ENCODE measurements at places on chromosomes 5 and 9.

DNA sequence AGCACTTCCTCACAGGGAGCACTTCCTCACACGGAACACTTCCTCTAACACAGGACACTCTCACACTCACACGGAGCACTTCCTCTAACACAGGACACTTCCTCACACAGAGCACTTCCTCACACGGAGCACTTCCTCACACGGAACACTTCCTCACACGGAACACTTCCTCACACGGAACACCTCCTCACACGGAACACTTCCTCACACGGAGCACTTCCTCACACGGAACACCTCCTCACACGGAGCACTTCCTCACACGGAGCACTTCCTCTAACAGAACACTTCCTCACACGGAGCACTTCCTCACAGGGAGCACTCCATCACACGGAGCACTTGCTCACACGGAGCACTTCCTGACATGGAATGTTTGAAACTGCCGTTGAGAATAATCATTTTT is 13.4 kb downstream of the POMT1 start:
- no peak for DNase-seq

GRCh38 chr9:1285526-1285925 is 235.4 kb downstream of the DMRT2 start:
- DNase-seq = no peak

GRCh38 chr9:2303056-2303455 is 287.9 kb downstream of the SMARCA2 start:
- no peak for DNase-seq

GRCh38 chr5:170421826-170422225 is 32.7 kb upstream of the KCNMB1 start:
- DNase-seq = no peak

DNA sequence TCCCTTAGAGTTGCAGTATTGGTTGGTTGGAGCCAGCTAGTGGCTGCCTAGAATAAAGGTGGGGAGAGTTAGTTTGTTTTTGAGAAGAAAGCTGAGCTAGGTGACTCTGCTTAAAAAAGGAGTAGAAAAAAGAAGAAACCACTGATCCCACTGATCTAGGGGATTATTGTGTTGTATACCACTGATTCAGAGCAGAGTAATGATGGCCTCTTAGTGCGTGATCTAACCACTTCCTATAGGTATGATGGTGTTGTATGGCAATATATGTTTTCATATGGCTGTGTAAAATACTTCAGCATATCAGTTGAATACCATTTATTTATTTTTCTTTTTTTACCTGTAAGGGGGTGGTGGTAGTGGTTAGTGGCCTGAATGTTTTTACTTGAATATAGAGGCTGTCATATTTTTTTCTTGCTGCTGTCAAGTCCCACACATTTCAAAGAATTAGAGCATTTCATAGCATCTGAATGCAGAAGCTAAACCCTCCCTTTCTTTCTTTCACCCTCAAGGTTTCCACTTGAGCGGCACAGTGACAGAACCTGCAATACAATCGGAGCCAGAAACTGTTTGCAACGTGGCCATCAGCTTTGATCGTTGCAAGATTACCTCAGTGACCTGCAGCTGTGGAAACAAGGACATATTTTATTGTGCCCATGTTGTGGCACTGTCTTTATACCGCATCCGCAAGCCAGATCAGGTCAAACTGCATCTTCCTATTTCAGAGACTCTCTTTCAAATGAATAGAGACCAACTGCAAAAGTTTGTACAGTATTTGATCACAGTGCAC is 140.3 kb downstream of the ZSWIM6 start:
- no peak for DNase-seq

DNA sequence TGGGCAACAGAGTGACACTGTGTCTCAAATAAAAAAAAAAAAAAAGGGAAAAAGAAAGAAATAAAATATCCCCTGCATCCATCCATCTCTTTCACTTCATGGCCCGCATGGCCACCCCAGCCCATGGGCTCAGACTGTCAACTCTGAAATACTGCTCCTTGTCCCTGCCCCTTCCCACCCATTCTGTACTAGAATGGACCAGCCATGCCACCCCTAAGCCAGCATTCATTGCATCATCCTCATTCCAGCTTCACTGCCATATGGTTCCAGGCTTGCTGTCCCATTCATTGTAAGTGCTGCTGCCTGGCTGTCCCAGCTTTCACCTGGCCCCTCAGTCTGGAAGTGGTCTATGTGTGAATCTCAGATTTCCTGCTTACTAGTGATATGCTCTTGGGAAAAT is 46.2 kb downstream of the SPRY4 start:
- DNase-seq = no peak

DNA sequence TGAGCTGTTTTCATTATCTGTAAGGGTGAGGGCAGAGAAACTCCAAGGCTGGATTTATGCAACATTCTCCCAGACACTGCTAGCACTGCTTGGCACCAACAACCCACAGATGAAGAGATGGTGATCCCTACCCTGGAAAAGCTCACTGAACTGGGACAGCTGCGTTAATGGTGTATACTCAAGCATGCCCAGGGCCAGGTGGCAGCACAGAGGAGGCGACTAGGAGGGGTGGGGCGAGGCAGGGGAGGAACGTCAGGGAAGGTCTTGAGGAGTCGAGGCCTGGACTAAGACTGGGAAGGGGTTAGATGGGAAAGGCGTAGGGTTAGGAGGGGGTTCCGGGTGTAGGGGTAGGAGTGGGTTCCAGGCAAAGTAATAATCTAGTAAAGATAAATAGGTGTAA is 73.1 kb upstream of the TBC1D9B start:
- no peak for DNase-seq

- DNase-seq = no peak
Measured at GRCh38 chr9:72155301-72155700, 6.1 kb downstream of the GDA start.

- DNase-seq = no peak
Measured at GRCh38 chr5:140725799-140726471, 25.7 kb downstream of the ZMAT2 start.

DNA sequence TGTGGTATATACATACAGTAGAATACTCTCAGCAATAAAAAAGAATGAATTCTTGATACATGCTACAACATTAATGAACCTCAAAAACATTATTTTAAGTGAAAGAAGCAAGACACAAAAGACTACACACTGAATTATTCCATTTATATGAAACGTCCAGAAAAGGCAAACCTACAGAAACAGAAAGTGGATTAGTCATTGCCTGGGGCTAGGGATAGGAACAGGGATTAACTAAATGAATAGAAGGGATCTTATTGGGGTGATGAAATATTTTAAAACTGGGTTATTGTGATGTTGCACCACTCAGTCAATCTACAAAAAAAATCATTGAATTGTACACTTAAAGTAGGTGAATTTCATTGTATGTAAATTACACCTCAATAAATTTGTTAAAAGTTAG is 326.7 kb downstream of the PIK3R1 start:
- DNase-seq = no peak

GRCh38 chr5:134053840-134054338 is 49.1 kb upstream of the VDAC1 start:
- DNase-seq = no peak

DNA sequence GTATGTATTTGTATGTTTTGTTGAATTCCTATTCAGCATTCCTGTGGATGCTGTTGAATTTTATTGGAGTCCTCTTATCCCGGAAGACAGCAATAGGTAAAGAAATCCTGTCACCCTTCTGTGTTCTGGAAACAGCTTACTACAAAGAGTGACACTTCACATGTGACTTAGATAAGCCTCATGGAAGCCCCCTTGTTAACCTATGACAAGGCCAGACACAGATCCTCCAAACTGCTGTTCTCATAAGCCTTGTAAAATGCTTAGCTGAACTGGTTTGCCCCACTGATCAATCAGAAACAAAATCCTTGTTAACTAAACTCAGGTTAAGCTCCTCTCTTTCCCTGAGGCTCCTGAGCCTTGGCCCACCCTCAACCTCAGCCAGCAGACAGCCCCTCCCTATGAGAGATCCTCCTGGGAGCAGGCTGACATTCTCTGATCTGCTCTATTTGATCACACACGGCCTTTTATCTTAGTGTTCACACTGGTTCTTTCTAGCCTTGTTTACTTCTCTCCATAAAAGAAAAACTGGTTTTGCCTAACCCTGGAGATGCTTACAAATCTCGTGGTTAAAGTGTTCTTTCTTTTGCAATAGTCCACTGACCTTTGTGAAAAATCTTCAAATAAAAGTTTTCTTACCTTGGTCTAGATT is 29.4 kb upstream of the ATP6V1G1 start:
- no peak for DNase-seq

DNA sequence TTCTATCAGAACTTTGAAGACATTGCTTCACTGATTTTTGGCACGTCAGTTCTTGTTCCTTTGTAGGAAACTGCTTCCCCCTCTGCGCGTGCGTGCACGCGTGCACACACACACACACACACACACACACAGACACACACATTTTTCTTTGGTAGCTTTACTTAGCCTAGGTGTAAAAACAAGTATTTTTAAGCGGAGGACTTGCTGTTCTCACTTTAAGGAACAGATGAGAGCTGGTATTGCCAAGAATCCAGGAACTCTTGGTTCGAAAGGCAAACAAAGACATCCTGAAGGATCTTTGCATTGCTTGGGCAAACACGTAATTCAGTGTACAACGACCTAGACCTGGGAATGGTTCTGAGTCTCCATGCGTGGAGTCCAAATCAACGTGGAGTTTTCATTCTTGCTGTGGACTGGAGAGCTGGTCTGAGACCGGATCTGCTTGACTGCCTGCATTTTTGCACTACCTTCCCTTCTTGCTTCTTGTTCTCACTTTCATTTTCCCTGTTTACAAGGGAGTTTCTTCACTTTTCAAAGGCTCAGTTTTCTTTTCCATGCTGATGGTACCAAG is 8.2 kb downstream of the TMEM268 start:
- no peak for DNase-seq

- no peak for DNase-seq
Measured at GRCh38 chr5:129460936-129461710, 1.0 kb downstream of the ADAMTS19 start.

DNA sequence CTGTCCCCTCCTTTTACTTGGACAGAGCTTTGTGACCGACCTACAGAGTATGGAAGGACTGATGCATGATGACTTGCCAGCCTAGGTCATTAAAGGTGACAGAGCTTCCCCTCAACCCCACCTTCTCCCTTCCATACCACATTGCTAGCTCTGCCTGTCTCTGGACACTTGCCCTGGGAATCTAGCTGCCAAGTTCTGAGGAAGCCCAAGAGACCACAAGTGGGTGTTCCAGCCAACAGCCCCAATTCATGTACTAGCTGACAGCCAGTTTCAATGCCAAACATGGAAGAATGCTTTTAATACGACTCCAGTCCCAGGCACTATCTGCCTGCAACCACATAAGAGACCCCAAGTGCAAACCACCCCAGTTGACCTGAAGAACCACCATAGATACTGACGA is 477.1 kb downstream of the SPOCK1 start:
- DNase-seq = no peak

DNA sequence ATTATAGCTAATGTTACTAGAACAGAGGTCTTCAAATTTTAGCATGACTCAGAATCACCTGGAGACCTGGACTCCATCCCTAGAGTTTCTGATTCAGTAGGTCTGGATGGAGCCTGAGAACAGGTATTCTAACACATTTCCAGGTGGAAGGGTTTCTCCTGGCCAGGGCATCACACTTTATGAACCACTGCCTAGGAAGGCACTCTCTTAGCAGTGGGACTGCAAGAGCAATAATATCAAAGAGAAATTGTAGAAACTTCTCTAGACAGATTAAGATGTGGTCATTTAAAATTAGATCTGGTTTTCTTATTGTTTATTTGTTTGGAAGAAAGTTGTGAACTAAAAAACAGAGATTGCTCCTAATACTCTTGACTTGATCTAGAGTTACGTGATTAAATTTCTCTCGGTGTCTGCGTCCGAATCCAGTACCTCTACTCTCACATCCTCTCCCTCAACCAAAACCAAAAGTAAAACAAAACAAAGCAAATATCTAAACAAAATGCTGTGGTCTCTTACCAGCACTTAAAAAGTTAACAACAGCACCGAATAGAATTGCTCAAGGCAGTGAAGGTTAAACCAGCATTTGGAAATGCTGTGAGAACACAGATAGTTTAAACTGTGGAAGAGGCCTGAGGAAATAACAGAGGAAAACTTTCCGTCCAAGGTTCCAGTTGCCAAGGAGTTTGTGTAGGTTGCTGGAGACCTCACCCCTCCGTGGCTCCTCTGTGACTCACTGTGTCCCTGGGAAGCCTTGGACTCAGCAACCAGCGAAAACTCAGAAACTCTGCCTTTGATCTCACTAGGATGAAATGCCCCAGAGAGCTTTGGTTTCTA is 193.4 kb downstream of the ARRDC3 start:
- DNase-seq = no peak

DNA sequence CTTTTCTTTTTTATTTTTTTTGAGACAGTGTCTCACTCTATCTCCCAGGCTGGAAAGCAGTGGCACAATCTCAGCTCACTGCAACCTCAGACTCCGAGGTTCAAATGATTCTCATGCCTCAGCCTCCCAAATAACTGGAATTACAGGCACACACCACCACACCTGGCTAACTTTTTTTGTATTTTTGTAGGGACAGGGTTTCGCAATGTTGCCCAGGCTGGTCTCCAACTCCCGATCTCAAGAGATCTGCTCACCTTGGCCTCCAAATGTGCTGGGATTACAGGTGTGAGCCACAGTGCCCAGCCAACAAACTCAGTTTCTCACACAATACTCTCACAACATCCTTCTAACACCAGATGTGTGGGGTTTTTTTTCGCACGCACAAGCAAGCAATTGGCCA is 22.1 kb downstream of the AFF4 start:
- DNase-seq = no peak

GRCh38 chr5:150410524-150411244 is 2.0 kb downstream of the CD74 start:
- DNase-seq = no peak

- no peak for DNase-seq
Measured at GRCh38 chr9:107647611-107648010, 158.0 kb upstream of the KLF4 start.

- no peak for DNase-seq
Measured at GRCh38 chr5:126975796-126976195, 54.6 kb downstream of the MARCHF3 start.

- no peak for DNase-seq
Measured at GRCh38 chr5:33032271-33033070, 321.4 kb downstream of the NPR3 start.

DNA sequence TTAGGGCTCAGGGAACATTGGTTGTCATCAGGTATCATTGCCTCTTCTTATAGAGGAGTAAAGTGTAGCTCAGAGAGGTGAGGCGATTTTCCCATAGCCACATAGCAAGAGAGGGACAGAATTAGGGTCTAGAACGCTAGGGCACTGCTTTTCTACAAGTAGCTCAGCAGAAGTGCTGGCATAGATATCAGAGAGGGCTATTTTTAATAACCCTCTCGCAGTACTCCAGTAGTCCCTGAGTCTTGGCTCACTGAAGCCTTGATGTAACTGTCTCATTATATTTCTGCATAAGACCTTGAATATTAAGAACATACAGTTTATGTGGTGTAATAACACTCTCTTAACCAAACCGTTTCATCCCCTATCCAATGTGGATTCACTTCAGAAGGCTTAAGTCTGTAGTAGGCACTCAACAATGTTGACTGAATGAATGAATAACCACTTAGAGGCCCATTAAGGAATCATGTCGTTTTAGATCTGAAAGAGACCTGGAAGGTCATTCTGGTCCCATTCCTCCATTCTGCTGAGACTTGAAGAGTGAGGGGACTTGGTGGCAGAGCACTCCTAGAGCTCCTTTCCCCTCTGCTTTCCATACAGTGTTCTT is 4.7 kb upstream of the FRMPD1 start:
- DNase-seq = no peak

Measured in esophagus squamous epithelium (tissue), 5 donors.